CD4-positive, alpha-beta T cell treated with Interferon alpha-2 for 1 hour (primary cell): ENCODE measurements at places on chromosomes 6 and 20.

DNA sequence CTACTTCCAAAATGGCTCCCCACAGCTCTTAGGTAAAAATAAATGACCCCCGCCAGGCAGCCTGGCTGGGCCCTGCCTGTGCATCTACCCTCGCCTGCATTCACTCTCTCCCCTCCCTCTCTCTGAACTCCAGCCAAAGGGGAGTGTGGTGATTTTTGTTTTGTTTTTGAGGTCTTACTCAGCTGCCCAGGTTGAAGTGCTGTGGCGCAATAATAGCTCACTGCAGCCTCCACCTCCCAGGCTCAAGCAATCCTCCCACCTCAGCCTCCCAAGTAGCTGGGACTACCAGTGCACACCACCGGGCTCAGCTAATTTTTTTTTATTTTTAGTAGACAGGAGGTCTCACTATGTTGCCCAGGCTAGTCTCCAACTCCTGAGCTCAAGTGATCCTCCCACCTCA is 15.8 kb downstream of the NFATC2 start:
- DNase-seq: no peak

GRCh38 chr6:43946641-43947363 is 176.8 kb downstream of the VEGFA start:
- no peak for DNase-seq

DNA sequence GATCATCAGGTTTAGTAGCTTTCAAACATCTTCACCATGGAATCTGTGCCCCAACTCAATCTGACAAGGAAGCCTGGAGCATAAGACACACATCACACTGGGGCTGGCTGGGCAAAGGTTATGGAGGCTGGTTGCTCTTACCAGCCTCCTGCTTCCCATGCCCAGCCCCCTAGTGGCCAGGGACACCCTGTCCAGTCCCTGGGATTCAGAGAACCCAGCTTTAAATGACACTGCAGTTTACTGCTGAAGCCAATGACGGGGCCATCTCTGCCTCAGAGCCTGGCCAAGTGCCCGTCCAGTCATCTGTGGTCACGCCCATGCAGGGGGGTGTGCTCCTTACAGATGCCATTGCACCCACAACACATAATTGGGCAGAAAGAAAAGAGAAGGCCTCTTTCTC is 272.9 kb downstream of the SMOC2 start:
- DNase-seq: no peak

DNA sequence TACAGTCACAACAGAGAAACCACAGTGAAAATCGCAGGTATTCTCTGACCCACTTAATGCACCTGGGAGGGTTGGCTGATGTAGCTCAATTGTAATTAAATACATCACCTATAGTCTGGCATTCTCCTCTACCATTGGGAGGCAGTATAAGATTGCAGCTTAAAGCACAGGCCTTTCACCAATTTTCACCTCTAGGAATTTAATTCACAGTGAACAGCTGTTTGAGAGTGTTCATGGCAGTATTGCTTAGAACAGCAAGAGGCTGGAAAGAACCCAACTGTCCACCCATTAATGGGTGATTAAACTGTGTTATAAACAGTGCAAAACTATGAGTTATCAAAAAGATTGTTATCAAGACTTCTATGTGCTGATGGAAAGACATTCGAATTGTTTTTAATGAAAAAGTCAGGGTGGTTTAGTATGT is 2.0 kb downstream of the EDEM2 start:
- DNase-seq: peak; percentile 12

GRCh38 chr6:42260396-42260888 is 42.8 kb upstream of the MRPS10 start:
- DNase-seq: no peak

DNA sequence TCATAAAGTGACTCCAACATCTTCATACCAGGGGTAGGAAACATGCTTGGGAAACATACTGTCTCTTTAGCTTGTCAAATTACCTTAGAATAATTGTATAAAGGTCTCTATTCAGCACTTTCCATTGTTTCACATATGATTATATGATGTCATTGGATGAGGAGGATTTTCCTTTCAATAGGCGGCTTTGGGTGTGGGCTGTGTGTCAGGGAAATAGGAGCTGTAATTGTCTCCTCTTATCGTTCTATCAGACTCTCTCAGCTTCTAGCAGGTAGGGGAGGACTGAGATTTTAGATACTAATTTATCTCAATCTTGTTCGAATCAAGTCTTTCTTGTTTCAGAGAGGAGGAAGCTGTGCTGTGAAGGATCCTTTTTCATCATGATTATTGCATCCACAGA is 179.4 kb upstream of the OLIG3 start:
- no peak for DNase-seq

DNA sequence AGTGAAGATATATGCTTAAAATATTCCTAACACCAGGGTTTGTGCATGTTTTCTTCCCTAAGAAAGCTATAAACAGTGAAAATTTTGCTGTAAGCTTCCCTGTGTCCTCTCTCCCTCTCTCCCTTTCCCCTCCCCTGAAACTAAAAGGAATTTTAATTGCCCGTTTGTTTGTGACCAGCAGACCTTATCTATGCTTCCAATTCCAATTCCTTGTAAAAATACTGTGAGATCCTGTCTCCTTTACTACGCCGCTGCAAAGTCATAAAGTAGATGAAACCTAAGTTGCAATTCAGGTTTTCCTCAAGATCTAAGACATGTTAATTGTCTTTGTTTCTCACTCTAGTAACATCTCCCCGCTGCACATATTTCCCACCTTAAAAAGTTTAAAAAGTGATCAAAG is 82.3 kb downstream of the DNAH8 start:
- DNase-seq: no peak

DNA sequence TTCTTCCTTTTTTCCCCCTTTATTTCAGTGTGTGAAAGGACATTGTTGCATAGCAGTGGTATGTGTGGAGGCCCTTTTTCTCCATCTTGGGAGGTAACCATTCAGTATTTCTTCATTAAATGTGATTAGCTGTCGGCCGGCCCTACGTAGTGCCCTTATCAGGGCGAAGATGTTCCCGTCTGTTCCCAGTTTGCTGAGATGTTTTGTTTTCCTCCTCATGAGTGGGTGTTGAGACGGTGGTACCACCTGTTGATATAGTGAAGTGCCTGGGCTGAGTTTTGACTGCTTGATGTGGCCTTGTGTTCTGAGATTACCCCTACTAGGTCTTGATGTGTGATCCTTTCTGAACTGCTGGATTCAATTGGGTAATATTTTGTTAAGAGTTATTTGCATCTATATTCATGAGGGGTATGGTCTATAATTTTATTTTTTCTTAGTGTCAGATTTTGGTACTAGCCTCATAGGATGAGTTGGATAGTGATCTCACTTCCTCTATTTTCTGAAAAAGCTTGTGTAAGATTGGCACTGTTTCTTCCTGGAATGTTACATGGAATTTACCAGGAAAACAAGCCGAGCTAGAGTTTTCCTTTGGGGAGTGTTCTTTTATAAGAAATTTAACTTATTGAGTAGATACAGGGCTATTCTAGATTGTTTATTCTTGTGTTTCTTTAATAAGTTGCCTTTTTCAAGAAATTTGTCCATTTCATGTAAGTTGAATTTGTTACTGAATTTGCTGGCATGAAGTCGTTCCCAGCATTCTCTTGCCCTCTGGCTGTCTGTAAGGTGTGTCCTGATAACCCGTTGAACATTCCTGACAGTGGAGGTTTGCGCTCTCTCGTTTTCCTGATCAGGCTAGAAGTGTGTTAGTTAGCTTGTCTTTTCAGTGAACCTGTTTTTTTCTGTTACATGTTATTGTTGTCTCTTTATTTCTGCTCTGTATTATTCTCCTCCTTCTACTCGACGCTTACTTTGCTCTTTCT is 4.3 kb downstream of the MTG2 start:
- no peak for DNase-seq

DNA sequence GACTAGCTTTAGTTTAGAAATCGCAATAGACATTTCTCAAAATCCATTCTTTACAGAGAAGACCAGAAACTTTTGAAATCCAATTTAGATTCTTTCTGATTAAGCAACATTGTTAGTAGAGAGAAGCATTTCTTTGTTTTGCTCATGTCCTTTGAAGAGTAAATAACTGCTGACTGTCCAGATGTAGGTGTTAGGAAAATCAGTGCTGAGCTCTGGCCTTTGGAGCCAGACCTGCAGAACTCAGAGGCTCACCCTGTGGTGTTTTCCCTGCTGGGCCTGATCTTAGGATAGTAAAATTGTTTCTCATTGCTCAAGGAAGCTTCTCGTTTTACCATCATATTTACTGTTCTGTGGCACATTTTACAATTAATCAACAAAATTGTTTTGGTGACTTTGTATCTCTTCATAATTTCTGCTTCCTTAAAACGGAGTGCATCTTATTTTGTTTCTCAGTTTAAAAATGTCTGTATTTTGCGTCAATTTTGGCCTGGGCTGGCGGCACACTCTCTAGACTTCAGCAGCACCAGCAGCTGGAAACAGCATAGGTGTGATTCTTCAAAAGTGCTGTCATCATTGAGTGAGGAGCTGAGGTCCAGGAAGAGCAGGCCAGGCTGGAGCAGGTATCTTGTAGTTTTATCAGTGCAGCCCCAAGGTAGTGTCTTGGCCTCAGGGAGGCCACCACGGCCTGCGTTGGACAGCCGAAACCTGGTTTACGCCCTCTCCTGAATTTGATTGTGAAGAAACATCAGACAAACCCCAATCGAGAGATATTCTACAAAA is 8.3 kb upstream of the ZDHHC14 start:
- no peak for DNase-seq

DNA sequence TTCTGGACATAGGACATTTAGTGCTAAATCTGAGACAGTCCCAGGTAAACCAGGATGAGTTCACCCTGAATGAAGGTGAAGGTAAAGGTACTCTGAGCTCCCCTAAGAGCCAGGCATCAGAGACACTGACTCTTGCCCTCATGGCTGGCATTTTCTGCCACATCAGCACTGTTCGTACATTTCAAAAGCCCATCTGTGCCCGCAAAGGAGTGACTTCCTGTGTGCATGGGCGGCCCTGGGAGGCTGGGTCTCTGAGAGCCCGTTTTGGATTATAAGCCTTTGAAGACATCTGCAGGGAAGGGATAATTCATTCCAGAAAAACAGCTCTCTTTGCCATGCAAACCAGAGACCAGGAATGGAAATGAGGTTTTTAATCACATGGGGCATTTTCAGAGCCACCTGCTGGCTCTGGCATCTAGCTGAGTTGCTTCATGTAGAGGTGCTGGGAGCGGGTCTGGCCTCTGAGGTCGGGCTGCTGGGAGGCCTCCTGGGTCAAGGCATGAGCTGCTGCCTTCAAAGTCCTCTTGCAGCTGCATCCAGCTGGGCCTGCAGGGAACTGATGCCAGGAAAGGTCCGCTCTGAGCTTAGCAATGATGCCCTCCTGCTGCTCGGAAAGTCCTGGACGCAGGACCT is 348.3 kb downstream of the DHX35 start:
- no peak for DNase-seq

DNA sequence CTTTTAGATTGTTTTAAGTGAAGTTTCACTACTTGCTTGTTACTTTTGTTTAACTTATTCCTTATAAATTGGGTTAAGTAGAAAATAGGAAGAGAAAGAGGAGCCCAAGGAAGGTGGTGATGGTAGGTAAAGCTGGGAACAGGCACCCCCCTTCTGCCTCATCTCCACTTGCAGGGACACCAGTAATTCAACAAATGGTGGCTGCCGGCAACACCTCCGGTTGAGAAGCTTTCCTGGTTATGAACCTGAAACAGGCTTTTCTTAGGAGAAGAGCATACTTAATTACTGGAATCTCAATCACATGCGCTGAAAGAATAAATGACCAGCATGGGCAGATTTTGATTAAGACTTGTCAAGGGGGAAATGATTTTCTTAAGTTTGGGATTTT is 158.9 kb upstream of the ZNF217 start:
- no peak for DNase-seq

GRCh38 chr20:40683221-40683893 is 5.7 kb downstream of the MAFB start:
- DNase-seq: no peak

DNA sequence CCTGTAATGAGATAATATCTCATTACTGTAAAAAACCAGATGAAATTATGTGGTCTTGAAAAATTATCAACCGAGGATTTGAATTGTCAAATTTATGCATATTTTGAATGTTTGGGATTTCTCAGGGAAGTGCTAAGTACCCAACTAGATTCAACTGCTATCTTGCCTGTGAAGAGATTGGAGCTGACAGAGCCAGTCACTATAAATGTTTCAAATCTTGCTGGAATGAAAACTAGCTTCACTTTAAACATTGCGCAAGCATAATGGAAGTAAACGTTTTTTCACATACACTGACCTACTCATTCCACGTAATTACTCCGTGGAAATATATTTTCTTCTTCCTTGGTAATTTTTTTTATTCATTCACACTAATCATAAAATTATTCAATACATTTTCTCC is 46.7 kb downstream of the TMEM170B start:
- no peak for DNase-seq

- DNase-seq: no peak
These were observed 18.3 kb downstream of the ZNF831 start for GRCh38 chr20:59181936-59182335.

- DNase-seq: no peak
These were observed 54.1 kb downstream of the FGD2 start for GRCh38 chr6:37059344-37060194.

DNA sequence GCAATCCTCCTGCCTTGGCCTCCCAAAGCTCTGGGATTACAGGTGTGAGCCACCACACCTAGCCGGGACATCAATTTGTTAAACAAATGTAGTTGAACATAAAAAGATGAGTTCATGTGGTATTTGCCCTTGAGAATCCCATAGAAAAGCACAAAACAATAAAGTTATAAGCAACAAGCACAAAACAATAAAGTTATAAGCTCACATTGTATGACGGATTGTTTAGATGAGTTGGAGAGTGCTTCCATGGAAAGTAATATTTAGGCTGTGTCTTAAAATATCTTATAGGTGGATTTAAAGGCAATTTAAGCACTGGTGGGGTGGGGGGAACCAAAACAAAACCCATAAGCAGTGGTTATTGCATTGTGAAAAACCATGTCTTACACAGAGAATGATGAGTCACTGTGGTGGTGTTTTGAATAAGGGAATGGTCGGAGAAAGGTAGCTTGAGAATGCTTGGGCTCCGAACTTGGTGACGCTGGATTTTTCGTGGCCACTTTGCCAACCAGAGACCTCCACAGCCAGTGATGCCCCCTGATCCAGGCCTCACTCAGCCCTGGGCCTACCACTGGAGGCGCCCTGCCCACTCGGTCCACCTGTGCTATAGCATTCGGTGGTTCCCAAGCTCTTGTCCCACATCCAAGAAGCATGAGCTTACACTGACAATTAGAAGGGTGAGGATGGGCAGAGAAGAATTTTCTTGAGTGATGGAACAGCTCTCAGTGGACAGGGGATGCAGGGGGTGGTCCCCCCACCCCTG is 256.0 kb downstream of the CDKAL1 start:
- DNase-seq: no peak

- DNase-seq: no peak
These were observed 63.7 kb upstream of the CTNNBL1 start for GRCh38 chr20:37630166-37630565.

GRCh38 chr20:16675001-16675564 is 54.7 kb upstream of the SNRPB2 start:
- DNase-seq: no peak
